Stimulated activated naive CD4-positive, alpha-beta T cell (primary cell): ENCODE measurements at places on chromosomes 7 and 10.

DNA sequence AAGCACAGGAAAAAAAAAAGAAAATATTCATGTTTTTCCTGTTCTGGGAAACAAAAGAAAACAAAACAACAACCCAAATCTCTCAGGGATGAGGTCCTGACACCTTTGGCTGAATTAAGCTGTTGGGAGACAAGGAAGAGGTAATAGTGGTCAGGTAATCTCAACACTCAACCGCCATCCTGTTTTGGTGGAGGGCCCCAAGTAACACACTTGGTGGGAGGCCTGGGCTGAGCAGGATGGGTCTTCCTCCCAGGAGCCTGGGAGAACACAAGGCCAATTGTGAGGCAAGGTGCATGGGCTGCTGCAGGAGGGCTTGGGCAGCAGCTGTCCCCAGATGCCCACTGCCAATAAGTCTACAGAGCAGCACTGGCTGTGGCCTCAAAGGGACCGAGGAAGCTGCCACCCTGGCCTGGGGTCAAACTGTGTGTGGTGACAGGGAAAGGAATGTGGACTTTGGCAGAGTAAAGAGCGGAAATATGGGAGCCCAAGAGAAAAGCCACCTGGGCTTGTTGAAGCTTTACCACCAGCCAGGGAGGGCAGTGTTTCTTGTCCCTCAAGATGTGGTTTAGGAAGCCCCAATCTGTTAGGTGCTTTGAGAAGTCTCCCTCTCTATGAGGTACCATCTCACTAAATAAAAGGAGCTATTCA, 93.5 kb upstream of the SLC25A13 start:
- no peak for DNase-seq

GRCh38 chr7:51455948-51456347, 139.3 kb upstream of the COBL start:
- DNase-seq = no peak

- no peak for DNase-seq
Measured at GRCh38 chr7:2016761-2017480, 215.8 kb downstream of the MAD1L1 start.

- no peak for DNase-seq
Measured at GRCh38 chr10:113960617-113961181, 83.0 kb upstream of the ADRB1 start.

GRCh38 chr10:96863922-96864543, 31.9 kb downstream of the LCOR start:
- DNase-seq = no peak
